ENCODE measurements at places on chromosomes 3 and 15. TPM values are rescaled to one million over a fixed set of nuclear protein-coding genes. Genes with fewer than 3 reads are reported as not detected.

DNA sequence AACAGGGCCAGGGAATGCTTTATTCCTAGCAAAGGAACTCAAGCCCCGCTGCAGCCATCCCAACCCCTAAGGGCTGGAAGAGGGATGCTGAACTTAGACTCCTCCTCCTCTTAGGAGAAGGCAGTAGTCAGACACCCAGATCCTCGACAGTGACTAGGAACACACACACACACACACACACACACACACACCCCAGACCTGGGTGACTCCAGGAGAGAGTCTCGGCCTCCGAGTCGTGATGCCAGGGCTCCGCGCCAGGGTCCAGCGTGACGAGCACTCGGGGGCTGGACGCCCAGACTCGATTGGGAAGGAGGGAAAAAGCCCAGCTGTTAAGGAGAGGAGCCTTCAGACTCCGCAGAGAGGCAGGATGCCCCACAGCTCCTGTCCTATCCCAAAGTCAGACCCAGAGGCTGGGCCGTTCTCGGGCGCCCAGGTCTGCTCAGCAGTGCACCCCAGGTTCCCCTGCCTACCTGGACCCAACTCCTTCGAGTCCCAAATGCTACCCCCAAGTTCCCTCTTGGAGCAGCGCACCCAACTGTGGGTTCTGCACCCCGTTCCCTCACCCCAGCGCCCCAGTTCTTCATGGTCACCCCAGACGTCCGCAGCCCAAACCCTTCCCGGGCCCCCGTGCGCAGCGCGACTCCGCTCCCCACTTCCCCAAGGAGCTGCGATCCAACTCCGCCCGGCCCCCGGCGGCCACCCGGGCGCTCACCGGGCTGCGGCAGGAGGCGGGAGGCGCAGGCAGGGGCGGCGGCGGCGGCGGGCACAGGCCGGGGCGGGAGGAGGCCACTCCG lies 421 bp downstream of the BMF start:
- peak; percentile 87 for DNase-seq

- no peak for DNase-seq
These were observed 215.2 kb downstream of the PCCB start for GRCh38 chr3:136465296-136465695.

DNA sequence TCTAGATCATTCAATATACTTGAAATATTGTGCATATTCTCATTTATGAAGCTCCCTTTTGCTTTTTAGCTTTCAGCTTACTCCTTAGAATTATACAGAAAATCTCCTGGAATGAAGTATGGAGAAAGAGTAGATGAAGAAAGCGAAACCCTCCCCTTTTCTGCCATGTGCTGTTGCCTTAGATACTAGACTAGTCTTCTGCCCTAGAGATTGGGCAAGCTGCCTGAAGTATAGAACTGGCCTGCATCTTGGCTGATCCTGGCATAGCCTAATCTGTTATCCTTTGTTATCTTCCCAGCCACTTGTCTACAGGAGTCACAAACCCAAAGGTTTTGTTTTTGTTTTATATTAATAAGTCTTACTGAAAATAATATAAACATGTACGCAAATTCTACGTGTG lies 138.8 kb downstream of the RBPMS2 start:
- DNase-seq: no peak

DNA sequence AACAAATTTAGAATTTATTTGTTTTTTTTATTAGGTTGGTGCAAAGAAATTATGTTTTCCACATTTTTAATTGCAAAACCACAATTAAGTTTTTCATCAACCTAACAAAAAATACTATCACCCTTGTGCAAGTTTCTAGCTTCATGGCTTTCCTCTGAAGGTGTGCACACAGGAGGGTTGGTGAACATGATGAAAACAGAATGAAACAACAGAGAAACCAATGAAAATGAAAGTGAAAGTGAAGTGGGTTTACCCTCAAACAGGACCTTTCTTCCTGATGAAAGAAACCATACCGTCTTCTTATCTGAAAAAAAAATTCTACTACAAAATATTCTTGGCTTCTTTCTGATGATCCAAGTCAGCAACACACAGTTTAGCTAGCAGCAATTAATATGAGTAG lies 71.9 kb upstream of the FEZF2 start:
- no peak for DNase-seq

DNA sequence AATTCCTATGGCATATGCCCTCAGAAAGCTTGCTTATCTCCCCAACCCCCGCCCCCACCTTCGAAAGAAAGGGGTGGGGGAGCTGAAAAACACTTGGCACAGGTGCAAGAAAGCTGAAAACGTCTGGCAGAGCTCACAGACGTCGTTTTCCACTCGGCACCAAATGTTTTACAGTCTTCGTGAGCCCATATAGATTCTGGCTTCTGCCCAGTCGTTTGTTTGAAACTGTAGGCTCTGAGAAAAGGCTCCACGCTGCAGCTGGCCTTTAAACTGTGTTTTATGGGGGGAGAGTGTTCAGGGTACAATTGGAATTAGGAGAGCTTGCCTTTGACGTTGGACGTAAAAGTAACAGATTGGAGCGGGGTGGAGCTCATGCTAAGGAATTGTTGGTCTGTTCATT lies 130.3 kb downstream of the MDFIC2 start:
- no peak for DNase-seq

DNA sequence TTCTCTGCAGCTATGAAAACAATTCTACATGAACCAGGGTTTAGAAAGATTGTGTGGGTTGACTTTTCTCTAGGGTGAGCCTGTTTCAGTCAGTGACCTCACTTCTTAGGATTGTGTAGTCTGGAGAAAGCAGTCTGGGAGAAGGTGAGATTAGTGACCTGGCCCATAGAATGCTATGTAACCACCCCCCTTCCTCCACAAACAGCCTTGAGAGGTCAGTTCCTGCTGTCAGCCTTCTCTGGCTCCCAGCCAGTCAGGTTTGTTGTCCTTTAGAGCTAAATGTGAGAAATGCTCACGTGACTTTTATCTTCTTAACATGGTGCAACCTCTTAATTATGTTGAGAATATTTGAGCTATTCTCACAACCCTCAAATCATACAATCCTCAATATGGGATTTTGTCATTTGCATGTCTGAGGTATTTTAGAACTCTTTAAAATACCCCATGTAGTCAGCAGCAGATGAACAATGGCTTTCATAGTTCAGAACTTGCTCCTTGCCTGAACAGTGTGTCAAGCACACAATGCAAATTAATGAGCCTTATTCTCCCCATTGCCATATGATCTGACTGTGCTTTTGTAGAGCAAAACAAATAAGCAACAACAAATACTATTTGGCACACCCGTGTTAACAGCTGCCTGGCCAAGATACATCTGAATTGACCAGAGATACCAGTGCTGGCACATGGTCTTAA lies 311.6 kb downstream of the CNTN6 start:
- DNase-seq: peak; percentile 3

CYP1A2 gene
- 9.9 TPM for total RNA-seq

GRCh38 chr15:62931650-62932049 lies 110.9 kb upstream of the TPM1 start:
- no peak for DNase-seq

DNA sequence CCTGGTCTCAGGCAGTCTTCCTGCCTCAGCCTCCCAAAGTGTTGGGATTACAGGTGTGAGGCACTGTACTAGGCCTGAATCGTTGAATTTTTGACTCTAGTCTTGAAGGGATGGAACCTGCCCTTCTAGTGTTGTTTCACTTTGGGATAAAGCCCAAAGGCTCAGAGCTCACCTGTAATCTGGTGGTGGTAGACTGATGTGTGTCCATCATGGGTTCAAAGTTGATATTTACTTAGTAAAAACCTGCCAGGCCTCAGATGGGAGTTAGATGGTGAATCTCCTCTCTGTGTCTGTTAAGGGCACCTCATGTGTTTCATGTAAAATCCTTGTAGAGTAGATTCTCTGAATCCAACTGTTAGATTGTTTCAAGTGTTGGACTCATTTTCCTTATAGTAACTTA lies 41.1 kb downstream of the FNDC3B start:
- no peak for DNase-seq

DNA sequence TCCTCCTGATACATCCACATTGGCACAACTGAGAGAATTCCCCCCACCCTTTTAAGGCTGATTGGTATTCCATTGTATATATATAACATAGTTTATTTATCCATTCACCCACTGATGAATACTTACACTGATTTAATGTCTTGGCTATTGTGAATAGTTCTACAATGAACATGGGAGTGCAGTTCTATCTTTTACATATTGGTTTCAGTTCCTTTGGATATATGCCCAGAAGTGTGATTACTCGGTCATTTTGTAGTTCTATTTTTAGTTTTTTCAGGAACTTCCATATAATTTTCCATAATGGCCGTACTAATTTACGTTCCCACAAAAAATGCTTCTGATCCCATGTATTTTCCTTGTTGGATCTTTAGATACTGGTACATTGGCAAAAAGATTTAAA lies 135.3 kb downstream of the FMN1 start:
- DNase-seq: no peak

IMPG2 gene
- 0.33 TPM for total RNA-seq

DNA sequence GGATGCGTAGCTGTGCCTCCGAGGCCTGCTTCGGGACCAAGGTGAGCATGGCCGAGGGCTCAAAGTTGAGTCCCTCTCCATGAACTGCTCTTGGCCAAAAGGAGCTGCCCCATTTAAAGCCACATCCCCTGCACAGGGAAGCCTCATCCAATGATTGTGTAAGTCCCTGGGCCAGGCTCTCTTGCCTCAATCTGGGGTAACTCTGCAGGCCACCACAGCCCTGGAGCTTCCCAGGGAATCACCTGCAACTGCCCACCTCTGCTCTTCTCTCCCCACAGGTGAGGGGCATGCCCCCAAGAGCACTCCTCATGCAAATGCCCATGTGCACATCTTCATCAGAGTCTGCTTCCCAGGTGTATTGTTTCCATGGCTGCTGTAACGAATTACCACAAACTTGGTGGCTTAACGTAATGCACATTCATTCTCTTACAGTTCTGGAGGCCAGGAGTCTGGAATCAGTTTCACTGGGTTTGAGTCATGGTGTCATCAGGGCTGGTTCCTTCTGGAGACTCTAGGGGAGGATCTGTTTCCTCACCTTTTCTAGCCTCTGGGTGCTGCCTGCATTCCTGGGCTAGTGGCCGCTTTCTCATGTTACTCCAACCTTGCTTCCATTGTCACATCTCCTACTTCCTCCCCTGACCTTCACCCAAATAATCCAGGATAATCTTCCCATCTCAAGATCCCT lies 25.0 kb upstream of the LOXL1 start:
- DNase-seq: no peak

GOLGA8J gene
- not detected for total RNA-seq

WDR93 gene
- 2.3 TPM for total RNA-seq

ZNF774 gene
- 4.3 TPM for total RNA-seq

GRCh38 chr15:41584636-41585126 lies 25.7 kb downstream of the TYRO3 start:
- DNase-seq: no peak

CATSPER2 gene
- 4.0 TPM for total RNA-seq

- no peak for DNase-seq
These were observed 22.7 kb upstream of the ATP2B2 start for GRCh38 chr3:10528046-10528445.

GOLGA8K gene
- 2.9 TPM for total RNA-seq

DNA sequence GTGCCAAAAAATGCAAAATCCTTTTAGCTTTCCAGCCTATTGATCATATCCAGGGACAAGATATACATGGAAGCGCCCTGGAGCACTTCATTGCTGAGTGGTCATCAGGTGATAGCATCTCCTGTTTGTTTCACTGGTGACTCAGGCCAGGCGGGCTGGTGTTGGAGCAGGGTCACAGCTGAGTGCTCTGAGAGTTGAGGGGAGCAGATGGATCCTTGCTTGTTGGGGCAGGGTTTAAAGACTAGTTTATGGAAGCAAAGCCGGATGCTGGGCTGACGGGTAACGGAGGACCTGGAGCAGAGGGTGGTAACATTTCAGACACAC lies 405.0 kb upstream of the TPM1 start:
- no peak for DNase-seq

- no peak for DNase-seq
These were observed 327.4 kb upstream of the LRRFIP2 start for GRCh38 chr3:37501571-37502313.

USP50 gene
- total RNA-seq: 7.5 TPM

GRCh38 chr3:38608086-38608775 lies 41.3 kb downstream of the SCN5A start:
- DNase-seq: no peak

DNA sequence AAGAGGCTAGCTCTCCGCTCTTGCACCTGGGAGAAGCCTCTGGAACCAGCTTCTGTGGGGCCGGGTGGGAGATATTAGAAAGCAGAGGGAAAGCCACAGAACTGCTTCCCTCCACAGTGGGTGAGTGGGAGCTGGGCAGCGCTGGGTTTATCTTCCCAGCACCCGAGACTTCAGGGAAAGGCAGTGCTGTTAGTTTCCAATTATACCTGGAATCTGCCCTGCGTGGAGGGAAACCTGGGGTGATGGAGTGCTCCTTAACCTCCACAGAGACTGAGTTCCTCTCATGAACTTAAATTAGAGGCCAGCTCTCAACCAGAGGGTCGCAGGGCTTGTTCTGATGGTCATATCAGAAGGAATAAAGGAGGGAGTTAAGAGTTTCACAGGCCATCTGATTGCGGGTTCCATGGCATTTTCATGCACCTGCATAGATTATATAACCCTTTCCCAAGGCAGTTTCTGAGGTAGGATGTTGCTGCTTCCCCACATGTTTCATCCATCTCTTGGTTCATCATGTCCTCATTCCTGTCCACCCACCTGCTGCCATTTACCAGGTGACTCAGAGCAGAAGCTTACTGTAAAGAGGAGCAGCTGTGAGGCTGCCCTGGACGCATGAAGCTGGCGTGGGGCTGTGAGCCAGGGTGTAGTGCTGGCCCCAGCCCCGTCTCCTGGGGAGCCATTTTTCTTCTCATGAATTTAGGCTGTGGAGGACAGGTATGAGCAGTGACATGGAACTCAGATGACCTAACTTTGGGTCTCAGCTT lies 42.5 kb downstream of the CA12 start:
- no peak for DNase-seq

DNA sequence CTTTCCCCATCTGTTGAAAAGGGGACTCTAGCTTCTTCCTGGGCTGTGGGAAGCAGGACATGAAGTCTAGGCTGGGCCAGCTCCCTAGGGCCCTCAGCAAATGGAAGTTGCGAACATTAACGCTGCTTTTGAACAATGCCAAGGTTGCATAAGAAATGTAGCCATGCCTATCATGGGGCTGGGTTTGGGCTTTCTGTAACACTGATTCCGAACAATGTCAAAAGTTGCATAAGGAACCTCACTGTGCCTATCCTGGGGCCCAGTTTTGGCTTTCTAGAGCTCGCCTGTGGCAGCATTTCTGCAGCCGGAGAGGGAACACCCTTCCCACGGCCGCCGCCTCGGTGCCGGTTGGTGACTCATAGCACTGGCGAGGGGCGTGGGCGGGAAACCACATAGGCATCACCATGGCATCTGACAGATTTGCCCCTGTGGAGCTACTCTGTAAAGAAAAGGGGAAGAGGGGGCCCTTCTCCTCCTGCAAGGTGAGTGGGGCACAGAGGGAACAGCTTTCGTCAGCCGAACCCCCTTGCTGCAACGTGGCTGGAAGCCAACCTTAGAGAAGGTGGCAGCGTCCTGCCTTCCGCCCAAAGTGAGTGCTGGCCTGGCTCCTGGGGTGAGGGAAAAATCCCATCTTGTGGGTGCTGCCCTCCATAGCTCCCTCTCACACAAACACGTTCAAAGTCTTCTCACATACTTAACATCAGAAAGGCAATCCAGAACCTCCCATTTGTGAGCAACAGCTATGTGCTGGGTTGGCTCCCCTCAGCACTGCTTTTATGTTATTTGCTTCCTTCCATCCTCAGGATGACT lies 46.6 kb upstream of the ATP2B2 start:
- no peak for DNase-seq

ST3GAL6 gene
- 12.0 TPM for total RNA-seq

All from thyroid gland (tissue), 4 donors.